ENCODE measurements at places on chromosomes 1 and 21.

- DNase-seq, result no peak
Measured at GRCh38 chr1:211939876-211940468, 95.4 kb downstream of the INTS7 start.

- no peak for DNase-seq
Measured at GRCh38 chr1:38045401-38046332, 926 bp downstream of the POU3F1 start.

DNA sequence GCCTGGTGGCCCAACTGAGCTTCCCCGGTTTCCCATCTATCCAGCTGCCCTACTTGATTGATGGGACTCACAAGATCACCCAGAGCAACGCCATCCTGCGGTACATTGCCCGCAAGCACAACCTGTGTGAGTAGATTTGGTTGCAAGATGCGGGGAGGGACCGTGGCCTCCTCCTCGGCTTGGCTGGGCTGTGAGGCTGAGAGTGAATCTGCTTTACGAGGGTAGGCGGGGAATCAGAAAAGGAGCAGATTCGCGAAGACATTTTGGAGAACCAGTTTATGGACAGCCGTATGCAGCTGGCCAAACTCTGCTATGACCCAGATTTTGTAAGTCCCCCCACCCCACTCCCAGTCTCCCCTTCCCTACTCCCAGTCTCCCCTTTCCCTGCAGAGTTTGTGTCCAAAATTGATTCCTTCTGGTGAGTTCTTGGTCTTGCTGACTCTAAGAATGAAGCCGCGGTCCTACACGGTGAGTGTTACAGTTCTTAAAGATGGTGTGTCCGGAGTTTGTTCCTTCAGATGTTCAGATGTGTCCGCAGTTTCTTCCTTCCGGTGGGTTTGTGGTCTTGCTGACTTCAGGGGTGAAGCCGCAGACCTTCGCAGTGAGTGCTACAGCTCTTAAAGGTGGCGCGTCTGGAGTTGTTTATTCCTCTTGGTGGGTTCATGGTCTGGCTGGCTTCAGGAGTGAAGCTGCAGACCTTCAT, 1.5 kb downstream of the GSTM2 start:
- no peak for DNase-seq

GRCh38 chr1:40844079-40844478, 18.1 kb downstream of the CITED4 start:
- DNase-seq, result no peak

- no peak for DNase-seq
Measured at GRCh38 chr1:242522996-242523718, 1.3 kb downstream of the PLD5 start.

DNA sequence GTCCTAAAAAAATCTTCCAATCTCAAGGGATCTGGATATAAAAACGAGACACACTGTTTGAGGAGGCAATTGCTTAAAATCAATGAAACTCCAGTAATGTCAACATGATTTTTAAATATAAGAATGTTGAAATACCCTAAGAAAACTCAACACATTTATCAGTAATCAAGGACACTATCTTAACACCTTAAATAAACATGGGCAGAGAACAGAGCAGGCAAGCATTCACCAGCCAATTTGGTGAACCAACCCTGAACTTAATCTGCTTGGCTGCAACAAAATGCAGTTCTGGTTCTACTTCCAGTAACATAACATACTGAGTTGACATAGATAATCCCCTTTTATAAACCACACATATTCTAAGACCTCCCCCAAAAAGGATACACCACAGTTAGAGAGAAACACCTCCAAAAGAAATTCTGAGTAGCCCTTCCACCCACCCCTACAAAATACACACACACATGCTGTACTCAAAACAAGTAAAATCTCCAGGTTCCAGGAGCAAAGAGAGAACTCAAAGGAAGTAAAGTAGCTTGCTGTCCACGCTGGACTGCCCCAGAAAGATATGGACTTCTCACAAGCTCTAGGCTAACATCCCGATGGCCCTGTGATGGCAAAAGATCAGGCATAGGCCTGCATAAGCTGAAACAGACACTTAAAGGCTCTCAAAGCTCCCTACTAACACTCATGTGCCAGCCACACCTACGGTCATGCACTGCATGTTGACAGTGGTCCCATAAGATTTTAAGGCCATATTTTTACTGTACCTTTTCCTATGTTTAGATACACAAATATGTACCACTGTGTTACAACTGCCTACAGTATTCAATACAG, 30.5 kb downstream of the TP53BP2 start:
- no peak for DNase-seq

GRCh38 chr1:234546890-234547788, 62.8 kb downstream of the IRF2BP2 start:
- no peak for DNase-seq

- DNase-seq, result no peak
Measured at GRCh38 chr1:246517391-246517790, 10.3 kb upstream of the SMYD3 start.

DNA sequence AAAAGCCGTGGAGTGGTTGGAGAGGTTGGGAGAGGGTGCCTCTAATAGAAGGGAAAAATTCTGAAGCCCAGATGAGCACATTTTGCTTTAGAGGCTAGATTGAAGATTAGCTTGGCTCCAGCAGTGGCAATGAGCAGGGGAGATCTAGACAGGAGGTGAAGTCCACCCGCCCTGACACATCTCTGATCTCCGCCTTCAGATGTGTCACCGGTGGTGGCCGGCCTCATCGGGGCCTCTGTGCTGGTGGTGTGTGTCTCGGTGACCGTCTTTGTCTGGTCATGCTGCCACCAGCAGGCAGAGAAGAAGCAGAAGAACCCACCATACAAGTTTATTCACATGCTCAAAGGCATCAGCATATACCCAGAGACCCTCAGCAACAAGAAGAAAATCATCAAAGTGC, 8.4 kb downstream of the SYT11 start:
- DNase-seq, result no peak

DNA sequence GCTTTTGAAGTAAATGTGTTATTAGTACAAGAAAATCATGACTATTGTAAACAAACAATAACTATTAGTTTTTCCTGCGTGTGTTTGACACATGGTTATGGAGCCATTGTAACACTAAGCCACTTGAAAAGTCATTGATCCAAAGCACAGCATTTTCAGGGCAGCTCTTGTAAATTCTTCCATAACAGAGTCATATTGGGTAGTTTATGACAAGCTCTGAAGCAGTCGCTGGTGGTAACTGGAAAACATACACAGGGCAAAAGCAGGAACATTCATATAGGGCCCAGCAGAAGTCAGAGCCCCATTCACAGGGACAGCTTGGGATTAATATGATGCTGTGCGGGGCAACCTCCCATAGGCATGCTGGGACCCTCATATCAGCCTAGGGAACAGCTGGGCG, 483.2 kb upstream of the PTBP2 start:
- DNase-seq, result no peak

GRCh38 chr1:170704256-170704655, 40.3 kb downstream of the PRRX1 start:
- no peak for DNase-seq

GRCh38 chr1:212531267-212531666, 77.3 kb upstream of the ATF3 start:
- no peak for DNase-seq

DNA sequence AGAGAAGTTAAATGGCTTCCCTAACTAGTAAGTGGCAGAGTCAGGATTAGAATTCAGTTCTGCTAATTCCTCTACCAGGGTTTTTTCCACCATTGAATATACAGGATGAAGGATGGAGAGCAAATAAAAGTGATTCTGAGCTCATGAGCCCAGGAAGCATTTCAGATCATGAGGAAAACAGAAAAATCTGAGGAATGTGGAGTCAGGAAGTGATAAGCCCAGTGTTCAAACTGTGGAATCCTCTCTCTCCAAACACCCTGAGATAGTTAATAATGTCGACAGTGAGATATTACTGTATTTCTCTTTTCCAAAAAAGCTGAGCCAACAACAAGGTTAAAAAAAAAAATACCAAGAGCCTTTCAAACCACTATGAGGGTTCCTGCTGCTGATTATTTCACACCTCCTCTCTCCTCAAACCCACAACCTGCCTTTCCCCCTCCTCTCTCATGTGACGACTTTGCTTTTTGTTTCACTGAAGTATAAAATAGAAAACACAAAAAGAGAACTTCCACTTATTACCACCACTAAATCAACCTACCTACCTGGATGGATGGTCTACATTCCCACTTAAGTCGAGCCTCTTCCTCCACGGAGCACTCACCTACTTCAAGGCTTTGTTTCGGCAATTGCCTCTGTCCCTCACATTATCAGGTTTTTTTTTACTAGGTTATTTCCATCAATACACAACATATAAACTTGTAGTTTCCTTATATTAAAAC, 8.9 kb downstream of the SLAMF1 start:
- peak; percentile 81 for DNase-seq

GRCh38 chr1:29248409-29248808, 12.1 kb downstream of the PTPRU start:
- no peak for DNase-seq

- peak; percentile 92 for DNase-seq
Measured at GRCh38 chr1:44807364-44808062, 362 bp upstream of the DYNLT4 start.

DNA sequence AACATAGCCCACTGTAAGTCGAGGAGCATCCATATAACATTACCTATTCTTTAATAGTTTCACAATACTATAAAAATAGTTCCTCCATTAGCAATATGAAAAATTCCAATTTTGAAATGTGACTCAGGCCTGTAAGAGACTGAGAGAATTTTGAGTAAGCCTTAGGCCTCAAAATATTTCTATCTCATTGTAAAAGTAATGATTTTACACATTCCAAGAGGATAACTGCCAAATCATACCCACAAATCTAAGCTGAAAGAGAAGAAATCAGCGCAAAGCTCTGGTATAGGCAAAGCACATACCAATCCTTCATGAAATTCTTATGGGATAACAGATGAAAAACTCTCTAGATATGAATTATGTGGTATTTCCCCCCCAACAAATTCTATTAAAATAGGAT, 144.1 kb downstream of the CDC42BPA start:
- DNase-seq, result no peak

- DNase-seq, result no peak
Measured at GRCh38 chr1:246267426-246267825, 239.7 kb downstream of the SMYD3 start.

GRCh38 chr1:41380979-41381691, 19.9 kb downstream of the FOXO6 start:
- no peak for DNase-seq

- DNase-seq, result no peak
Measured at GRCh38 chr1:97137862-97138514, 416.4 kb downstream of the PTBP2 start.

- DNase-seq, result no peak
Measured at GRCh38 chr21:41701749-41702148, 65.1 kb downstream of the RIPK4 start.

DNA sequence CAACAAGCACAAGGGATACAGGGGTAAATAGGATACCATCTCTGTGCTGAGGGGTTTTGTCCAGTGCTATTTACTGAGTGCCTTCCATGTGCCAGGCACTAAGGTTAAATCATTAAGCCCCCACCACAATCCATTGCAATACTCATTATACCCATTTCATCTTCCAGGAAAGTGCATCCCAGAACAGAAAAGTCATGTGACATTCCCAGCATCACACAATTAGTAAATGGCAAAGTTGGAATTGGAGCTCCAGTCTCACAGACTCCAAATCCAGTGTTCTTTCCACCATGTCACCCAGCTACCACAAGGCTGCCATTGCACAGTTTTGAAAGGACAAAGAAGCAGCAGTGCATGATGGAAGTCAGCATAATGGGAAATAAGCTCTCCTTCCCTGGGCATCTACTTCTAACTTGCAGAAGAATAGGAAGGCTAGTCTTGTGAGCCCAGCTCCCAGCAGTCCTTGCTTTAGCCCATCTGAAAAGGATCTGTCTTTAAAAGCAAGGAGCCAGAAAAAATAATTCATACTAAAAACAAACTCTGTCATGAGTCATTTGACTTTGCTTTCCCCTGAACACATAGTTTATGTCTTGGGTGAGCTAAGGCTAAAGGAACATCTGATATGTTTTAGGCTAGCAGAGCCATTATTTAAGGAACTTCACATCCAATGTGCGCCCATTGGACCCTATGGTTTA, 111.4 kb upstream of the HOOK1 start:
- DNase-seq, result no peak

DNA sequence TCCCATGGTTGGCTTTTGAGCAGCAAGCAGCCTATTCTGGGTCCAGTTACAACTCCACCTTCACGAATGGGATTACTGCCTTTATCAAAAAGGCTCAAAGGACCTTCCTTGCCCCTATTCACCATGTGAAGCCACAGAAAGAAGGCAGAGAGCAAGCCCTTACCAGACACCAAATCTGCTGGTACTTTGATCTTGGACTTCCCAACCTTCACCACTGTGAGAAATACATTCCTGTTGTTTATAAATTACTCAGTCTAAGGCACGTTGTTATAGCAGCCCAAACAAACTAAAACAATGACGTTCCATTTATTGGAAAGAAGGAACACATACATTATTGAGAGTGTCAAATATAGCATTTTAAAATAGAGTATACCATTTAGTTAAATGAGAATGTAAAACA, 1557.9 kb downstream of the PLA2G4A start:
- no peak for DNase-seq

DNA sequence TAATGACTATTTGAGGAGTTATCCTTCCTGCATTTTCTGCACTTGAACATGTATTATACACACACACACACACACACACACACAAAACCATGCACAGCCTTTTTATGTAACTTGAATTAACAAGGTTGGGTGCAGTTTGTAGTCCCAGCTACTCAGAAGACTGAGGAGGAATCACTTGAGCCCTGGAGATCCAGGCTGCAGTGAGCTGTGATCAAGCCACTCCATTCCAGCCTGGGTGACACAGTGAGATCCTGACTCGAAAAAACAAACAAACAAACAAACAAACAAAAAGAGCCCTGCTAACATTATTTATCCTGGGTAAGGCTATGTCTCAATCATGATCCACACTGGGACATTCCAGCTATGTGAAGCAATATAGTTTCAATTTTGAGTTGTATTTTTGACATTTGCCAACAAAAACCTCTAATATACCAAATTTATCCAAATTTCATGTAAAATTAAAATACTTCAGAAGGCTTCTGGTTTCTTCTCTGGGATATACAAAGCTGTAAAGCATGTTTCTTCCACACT, 156.8 kb downstream of the NTPCR start:
- DNase-seq, result no peak

DNA sequence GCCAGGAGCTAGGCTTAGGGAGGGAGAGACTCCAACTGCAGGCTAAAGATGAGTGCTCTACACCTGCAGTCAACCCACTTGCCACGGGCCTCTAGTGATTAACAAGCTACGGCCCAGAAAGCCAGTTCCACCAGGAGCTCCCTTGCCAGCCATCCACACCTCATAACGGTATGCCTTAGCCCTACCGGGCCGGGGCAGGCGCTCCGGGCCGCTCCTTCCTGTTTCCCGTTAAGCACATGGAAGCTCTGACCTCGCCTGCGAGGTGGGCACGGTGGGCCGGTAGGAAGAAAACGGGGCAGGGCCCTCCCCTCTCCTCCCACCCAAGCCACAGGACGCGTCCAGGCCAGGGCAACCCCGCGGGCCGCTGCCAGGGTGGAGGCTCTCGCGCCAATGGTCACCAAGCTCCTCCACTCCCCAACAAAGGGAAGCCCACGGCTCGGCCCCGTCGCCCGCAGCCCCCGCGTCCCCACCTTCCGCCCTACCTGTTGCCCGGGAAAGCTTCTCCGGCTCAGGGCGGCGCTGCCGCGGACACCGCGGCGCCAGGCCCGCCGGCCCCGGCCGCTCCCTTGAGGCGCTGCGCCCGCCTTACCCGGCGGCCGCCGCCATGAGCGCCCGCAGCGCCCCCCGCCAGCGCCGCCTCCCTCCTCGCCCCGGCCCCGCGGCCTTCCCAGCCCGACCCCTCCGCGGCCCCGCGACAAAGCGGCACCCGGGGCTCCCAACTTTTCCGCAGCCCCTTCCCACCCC, 627 bp downstream of the CERS2 start:
- DNase-seq, result peak; percentile 29

- no peak for DNase-seq
Measured at GRCh38 chr1:237677979-237678378, 212.7 kb downstream of the ZP4 start.

Measured in CD4-positive, alpha-beta T cell treated with Interleukin-6 at 100 ng/mL for 8 hours (primary cell).